ENCODE measurements at places on chromosomes 2 and 18.
A peak's percentile ranks its signal among the peaks of the same experiment; 100 is the strongest.

- no peak for DNase-seq
Measured at GRCh38 chr2:176914371-176914770, 298.2 kb upstream of the HNRNPA3 start.

DNA sequence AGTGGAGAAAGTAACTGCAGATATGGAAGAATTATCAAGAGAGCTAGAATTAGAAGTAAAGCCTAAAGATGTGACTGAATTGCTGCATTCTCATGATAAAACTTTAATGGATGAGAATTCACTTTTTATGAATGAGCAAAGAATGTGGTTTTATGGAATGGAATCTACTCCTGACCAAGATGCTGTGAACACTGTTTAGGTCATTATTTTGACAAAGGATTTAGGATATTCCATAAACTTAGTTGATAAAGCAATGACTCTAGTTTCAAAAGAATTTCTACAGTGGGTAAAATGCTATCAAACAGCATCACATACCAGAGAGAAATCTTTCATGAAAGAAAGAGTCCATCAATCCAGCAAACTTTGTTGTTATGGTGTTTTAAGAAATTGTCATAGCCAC lies 1317.7 kb upstream of the ACVR2A start:
- no peak for DNase-seq

GRCh38 chr2:217738061-217738460 lies 264.7 kb downstream of the TNS1 start:
- DNase-seq, result no peak

DNA sequence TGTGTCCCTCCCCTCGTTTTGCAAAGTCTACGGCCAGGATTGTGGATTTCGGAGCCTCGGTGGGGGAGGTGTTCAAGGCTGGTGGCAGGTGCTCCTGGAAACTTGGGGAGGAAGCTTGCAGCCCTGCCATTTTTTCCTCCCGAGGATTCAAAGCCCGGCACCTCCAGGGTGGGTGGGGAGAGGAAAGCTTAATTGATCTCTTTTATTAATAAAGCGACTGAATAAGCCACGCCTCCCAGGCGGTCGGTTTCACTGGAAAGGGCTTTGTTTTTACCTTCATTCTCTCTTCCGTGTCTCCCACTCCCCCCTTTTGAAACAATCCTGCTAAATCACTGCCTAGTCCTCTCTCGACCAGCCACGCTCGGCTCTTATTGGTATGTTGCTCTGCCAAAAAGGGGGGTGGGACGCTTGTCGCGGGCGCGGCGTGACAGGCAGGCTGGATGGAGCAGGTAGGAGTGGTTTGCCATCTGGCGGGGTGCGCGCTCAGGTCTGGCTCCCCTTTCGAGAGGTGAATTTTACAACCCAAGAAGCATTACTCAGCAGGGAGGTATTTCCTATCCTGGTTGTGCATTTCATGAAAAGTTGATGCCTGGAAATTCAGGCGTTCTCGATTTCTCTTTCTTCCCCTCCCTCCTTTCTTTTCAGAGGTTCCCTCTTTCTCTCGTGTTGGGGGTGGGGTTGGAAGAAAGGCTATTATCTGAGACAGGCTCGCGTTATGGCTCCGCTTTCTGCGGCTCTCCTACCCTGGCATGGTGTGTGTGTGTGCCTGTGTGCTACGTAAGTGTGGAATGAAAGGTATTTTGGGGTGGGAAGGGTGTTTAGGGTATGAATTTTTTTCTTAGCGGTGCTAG lies 1.4 kb downstream of the NEDD4L start:
- DNase-seq, result peak; percentile 29

GRCh38 chr18:48599391-48599790 lies 60.6 kb downstream of the CTIF start:
- no peak for DNase-seq

Data from GM03348 (cell line).